ENCODE measurements at places on chromosomes 7 and 10. TPM values are rescaled to one million over a fixed set of nuclear protein-coding genes. Genes with fewer than 3 reads are reported as not detected.
A peak's percentile ranks its signal among the peaks of the same experiment; 100 is the strongest.

GRCh38 chr10:126203746-126204145 lies 184.5 kb downstream of the ADAM12 start:
- no peak for DNase-seq

GRCh38 chr7:91266689-91267090 lies 2.5 kb downstream of the FZD1 start:
- no peak for DNase-seq

DNA sequence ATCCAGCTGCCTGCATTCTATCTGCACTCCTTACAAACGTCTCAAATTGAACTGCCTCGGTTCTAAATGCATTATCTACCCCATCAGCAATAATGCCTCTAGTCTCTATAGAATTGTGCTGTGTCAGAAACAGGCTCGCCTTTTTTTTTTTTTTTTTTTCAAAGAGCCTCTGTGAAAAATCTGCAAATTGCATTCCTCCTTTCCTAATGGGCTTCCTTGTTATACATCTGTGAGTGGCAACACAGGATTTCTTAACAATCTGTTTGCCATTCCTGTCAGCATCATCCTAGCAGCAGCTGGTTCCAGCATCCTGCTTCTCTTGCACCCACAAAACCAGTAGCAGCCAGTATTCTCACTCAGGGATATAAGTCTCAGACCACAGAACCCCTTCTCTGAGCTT lies 413.5 kb upstream of the SEMA3D start:
- no peak for DNase-seq

GRCh38 chr10:43866712-43867111 lies 218.0 kb upstream of the ZNF32 start:
- no peak for DNase-seq

GRCh38 chr7:106418094-106418493 lies 133.3 kb upstream of the NAMPT start:
- DNase-seq, result peak; percentile 79

DNA sequence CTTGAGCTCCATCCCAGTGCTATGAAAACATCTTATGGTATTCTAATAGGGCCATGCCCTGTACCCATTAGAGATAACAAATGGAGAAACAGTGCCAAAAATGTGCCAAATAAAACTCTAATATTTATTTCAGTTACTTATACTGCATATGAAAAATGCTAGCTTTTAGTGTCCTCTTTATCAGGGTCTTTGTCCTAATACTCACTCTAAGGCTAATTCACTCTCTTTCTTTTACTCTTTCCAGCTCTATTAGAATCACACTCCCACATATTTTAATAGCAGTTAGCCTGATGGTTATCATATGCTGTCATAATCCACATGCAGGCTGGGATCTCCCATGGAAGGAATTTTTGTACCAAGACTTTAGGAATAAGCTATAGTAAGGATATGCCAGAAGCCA lies 408.4 kb downstream of the ETV1 start:
- DNase-seq, result no peak

GRCh38 chr7:135978624-135979023 lies 1.5 kb upstream of the MTPN start:
- DNase-seq, result no peak

- no peak for DNase-seq
Observed at GRCh38 chr7:19020062-19020461, 97.4 kb downstream of the TWIST1 start.

GRCh38 chr7:147858421-147858820 lies 732.1 kb upstream of the C7orf33 start:
- DNase-seq, result no peak

- DNase-seq, result no peak
Observed at GRCh38 chr10:71848325-71849275, 2.5 kb downstream of the PSAP start.

DNA sequence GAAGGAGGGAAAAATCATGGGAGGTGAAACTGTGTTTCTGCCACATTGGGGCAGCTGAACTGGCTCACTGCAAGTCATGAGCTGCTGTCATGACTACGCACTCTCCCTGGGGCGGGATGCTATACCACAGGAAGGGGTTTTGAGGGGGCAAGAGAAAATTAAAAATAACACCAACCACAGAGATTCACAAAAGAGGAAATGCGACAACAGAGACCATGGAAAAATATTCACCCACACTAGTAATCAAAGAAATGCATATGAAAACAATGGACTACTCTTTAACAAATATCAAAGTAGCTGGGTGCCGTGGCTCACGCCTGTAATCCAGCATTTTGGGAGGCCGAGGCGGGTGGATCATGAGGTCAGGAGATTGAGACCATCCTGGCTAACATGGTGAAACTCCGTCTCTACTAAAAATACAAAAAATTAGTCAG lies 65.2 kb upstream of the TM9SF3 start:
- DNase-seq, result no peak

The WASHC2A gene
- 23.5 TPM for total RNA-seq

The PLEKHS1 gene
- total RNA-seq, result not detected

The MMRN2 gene
- total RNA-seq, result 96.3 TPM

DNA sequence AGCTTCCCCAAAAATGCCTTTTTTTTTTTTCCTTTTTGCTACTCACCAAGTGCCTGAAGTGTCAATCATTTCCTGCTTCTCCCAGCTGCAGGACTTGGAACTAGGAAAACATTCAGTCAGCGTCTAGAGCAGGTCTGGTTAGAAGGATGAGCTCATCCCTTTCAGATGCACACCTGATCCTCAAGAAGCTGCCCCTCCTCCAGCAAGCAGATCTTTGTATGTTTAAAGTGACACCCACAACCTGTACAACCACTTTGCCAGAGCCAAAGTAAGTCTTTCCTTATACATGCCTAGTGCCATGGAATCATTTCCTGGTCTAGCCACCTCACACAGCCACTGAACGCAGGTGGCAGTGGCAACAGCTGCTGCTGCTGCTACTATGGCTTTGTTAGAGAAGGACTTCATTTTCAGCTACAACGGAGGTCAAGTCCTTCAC lies 10.4 kb upstream of the USP54 start:
- peak; percentile 19 for DNase-seq

The PDLIM1 gene
- total RNA-seq, result 67.1 TPM

- no peak for DNase-seq
Observed at GRCh38 chr7:129144834-129145668, 544 bp downstream of the TSPAN33 start.

GRCh38 chr10:35422228-35422627 lies 85.9 kb downstream of the CCNY start:
- peak; percentile 52 for DNase-seq

- no peak for DNase-seq
Observed at GRCh38 chr7:30707391-30708357, 25.4 kb upstream of the CRHR2 start.

DNA sequence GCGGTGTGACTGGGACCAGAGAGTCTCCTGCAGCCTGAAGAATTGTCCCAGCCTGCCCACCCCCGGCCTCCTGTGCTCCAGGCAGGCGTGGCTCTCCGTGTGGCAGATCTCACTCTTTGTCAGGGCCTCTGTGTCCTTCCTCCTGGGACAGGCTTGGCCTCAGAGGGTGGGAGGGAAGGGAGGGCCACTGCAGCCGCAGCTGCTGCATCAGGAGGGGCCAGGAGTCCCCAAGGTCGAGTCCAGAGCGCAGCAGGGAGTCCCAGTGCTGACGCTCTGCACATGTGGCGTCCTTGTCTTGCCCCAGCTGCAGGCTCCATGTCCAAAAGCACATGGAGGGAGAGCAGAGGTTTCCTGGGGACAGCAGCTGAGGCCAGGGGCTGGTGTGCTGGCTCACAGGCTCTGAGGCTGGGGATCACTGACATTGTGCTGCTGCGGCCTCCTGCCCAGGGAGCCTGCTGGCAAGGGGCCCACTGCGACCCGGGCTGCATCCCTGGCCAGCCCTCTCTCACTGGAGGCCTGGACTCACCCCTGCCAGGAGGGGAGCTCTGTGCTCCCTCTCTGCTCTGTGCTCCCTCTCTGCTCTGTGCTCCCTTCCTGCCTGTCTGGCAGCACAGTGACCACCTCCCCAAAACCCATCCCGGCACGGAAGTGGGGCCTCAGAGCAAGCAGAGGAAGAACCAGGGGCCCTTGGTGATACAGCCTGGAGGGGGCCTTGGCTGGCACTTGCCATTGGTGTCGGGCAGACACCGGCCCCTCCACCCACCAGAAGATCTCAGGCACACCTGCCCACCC lies 114.6 kb upstream of the RET start:
- DNase-seq, result no peak

DNA sequence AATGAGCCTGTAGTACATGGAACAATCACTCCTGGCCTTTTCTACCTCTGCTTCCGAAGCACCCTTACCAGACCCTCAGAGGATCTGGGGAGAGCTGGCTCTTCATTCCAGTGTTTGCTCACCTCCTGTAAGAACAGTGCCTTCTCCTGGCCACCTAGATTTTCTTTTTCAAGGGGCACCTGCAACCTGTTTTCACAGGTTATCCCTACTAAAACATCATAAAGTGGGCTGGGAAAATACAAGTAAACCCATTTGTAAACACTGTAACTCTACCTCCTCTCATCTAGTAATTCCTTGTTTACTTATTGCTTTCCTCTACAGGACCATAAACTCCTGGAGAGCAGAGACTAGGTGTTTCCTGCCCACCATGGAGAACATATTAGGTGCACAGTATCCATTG lies 1.1 kb downstream of the PIK3AP1 start:
- no peak for DNase-seq

GRCh38 chr10:79142064-79142491 lies 73.3 kb downstream of the ZMIZ1 start:
- peak; percentile 37 for DNase-seq

DNA sequence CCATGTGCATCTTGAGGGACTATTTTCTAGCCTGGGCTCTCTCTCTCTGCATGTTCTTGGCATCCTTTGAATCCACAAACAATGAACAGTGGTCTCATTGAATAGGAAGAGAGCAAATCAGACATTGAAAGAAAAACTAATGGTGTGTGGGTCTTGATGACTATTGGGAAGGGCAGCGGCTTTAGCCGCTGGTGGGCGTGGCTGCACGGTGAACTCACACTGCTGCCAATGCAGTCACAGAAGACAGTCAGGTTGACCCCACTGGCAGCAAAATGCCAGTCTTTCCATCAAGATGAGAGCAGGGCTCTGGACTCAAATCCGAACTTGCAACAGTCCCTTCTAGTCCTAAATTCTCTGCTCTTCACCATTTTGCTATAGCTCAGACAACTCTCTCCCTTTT lies 91.0 kb downstream of the ADARB2 start:
- no peak for DNase-seq

DNA sequence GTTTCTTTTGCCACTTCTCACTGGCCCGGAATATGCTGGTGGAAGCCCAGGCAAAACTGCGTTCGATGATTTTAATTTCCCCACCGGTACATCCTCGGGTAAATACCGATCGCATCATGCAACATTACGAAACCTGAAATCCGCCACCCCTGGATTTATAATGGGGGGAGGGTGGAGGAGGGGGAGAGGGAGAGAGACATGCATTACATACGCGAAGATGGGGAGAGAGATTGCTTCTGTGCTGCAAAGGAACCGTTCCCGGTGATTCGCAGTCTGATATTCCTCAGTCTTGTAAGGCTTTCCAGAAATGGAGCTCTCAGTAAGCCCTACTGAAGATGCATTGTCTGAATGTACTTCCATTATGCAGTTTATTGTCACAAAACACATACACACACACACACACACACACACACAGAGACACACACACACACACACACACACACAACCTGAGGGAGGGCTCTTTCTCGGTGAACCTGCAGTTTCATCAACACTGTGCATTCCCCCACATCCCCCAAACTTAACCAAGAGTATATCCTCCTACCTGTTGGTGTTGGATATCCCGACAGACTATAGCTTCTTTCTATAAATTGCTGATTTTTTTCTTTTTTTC lies 741 bp downstream of the GPR85 start:
- DNase-seq, result no peak

The WNT16 gene
- total RNA-seq, result not detected

DNA sequence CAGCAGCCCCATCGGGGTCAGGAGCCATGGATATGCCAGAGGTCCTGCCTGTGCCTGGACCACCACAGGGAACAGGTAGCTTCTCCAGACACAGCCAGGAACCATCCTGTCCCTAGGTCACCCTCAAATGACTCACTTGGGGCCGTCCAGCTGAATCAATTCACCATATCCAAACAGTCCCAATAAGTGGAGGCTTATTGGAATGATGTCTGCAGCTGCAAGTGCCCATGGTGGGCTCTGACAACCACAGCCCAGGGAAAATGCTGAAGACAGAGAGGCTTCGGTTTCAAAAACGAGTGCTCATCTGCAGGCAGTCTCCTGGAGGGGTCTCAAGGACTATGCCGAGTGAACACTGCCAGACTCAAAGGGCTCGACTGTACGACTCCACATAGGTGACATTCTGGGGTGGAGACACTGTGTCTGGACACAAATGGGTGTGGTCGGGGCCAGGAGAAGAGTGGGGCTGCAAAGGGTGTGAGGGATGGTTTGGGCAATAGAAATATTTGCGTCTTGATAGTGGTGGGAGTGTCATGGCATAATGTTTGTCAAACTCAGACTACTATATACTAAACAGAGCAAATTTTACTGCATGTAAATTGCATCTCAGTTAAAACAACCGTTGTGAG lies 204.8 kb downstream of the TNS3 start:
- DNase-seq, result no peak

- DNase-seq, result no peak
Observed at GRCh38 chr10:61708846-61709245, 46.1 kb downstream of the CABCOCO1 start.

DNA sequence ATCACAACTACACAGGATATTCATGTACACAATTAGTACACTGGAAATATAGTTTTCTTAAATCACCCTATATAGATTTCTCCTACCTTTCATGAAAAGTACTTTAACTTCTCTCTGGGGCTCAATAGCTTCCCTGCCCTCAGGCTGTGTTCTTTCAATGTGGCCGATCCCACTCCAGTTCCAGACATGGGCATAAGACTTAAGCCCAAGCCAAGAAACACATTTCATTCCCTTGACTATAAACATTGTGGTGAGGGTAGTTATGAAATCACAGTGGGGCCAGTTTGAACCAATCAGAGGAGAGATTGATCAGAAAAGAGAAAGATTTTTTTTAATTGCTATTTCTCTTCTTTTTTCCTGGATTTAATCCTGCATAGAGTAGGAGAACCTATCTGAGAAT lies 904.6 kb upstream of the SORCS1 start:
- no peak for DNase-seq

The CNTNAP2 gene
- not detected for total RNA-seq

Data from lung microvascular endothelial cell (primary cell).